ENCODE measurements at places on chromosomes 13 and 19. TPM values are rescaled to one million over a fixed set of nuclear protein-coding genes. Genes with fewer than 3 reads are reported as not detected.
A peak's percentile ranks its signal among the peaks of the same experiment; 100 is the strongest.

DNA sequence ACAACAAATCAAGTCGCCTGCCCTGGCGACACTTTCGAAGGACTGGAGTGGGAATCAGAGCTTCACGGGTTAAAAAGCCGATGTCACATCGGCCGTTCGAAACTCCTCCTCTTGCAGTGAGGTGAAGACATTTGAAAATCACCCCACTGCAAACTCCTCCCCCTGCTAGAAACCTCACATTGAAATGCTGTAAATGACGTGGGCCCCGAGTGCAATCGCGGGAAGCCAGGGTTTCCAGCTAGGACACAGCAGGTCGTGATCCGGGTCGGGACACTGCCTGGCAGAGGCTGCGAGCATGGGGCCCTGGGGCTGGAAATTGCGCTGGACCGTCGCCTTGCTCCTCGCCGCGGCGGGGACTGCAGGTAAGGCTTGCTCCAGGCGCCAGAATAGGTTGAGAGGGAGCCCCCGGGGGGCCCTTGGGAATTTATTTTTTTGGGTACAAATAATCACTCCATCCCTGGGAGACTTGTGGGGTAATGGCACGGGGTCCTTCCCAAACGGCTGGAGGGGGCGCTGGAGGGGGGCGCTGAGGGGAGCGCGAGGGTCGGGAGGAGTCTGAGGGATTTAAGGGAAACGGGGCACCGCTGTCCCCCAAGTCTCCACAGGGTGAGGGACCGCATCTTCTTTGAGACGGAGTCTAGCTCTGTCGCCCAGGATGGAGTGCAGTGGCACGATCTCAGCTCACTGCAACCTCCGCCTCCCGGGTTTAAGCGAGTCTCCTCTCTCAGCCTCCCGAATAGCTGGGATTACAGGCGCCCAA, at the start of gene LDLR:
Gene LDLR, plus strand, starts transcription at position 210 of the 760 bp plus-strand sequence. Its CDS starts 86 bp downstream, at position 296.
- H3K27ac ChIP-seq = peak within 1 kb of the TSS; percentile 96
- H3K27me3 ChIP-seq = no peaks in the 10 kb centered on the region
- no peaks in the 10 kb centered on the region for H3K36me3 ChIP-seq
- peaks cover 63% of the 10 kb centered on the region for H3K4me1 ChIP-seq

GRCh38 chr19:45812297-45812696, 2.8 kb downstream of the RSPH6A start:
- H3K27me3 ChIP-seq = no peaks in the 10 kb centered on the region
- H3K4me3 ChIP-seq = no peak overlapping the region
- no peaks in the 10 kb centered on the region for H3K36me3 ChIP-seq
- peaks cover 22% of the 10 kb centered on the region for H3K4me1 ChIP-seq

DNA sequence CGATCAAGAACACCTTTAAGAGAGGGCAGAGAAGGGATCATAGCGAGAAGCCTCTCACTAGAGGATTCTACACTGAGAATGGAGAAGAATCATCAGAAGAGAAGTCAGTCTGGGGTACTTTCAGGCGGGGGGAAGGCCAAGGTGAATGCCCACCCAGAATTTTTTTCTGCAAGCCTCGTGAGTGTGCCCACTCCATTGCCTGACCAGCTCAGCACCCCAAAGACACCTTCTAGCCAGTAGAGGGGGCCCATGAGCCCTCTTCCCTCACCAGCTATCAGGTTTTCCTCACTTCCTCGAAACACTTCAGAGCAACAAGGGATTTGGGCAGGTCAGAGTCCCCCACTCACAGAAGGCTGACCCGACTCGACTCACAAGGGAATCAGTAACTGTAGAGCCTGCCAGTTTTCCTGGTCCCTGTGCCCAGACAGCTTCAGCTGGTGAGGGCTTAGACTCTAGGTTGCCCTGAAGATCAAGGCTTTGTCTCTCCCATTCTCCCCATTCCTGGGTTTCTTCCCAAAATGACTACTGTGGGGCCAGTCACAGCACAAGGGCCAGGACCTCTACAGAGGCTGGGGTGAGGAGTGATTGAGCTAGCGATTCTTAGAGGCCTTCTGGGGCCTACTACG, 18.4 kb downstream of the NLRP13 start:
- H3K27ac ChIP-seq = no peak overlapping the region
- no peaks in the 10 kb centered on the region for H3K4me1 ChIP-seq
- peak; percentile 60 for DNase-seq
- H3K36me3 ChIP-seq = no peaks in the 10 kb centered on the region
- no peaks in the 10 kb centered on the region for H3K27me3 ChIP-seq

DNA sequence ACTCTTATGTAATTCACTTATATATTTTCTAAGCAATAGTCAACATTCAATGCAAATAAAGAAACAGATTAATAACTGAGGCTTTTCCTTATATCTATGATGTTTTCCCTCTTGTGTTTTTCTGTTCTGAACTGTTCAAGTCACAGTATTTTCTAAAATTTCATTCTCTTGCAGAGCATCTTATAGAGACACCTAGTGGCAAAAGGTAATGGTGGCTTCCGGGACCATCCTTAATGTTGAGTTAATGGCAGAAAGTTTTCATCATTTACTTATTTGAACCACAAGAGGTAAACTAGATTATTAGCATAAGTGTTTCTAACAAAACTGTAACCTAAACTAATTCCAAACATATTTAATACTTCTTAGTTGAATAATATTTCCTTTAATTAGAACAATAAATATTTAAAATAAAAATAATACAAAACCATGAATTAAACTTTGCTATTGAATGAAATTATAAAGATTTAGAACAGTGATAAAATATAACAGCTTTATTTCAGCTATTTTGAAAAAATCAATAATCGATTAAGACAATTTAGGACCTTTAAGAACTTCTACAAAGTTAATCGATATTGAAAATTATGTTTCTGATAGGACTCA, 1.7 kb upstream of the SLITRK5 start:
- H3K27me3 ChIP-seq = peaks cover 24% of the 10 kb centered on the region
- H3K36me3 ChIP-seq = no peaks in the 10 kb centered on the region
- H3K27ac ChIP-seq = no peak overlapping the region

DNA sequence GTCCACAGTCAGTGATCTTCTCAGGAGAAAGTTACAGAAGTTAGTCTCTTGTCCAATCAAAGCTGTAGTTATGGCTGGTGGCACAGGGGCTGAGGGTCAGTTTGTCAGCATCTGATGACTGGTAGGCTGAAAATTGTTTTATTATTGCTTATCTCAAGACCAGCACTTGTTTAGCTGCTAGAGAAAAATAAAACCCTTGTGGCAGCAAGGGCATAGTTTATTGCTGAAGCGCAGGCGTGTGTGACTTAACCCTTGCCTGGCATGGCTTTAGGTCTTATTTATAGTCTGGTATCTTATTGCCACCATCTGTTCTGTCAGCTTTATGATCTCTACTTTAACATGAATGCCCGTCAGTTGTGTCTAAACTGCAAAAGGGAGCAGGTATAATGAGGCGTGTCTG, 154.7 kb downstream of the USP12 start:
- DNase-seq = peak; percentile 15
- peaks cover 7% of the 10 kb centered on the region for H3K4me1 ChIP-seq
- no peaks in the 10 kb centered on the region for H3K36me3 ChIP-seq
- no peak overlapping the region for H3K4me3 ChIP-seq

DNA sequence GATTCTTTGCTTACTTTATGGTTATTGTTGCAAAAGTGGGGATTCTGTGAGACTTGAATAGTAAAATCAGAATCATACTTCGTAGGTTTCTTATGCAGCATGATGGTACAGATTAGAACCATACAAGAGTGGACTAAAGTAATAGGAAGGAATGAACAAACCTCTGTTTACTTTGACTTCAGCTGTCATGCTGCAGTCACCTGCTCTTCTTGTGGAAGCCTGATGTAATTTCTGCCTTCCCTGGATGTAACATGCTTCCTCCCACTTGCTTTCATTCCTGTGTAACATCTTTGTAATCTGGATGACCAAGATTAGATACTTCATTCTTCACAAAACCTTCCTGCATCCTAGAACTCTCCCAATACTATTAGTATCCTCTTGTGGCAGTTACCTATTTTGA, 235.0 kb downstream of the PCCA start:
- H3K4me1 ChIP-seq = no peaks in the 10 kb centered on the region
- H3K36me3 ChIP-seq = peaks cover 47% of the 10 kb centered on the region
- no peak for DNase-seq
- no peaks in the 10 kb centered on the region for H3K27me3 ChIP-seq

DNA sequence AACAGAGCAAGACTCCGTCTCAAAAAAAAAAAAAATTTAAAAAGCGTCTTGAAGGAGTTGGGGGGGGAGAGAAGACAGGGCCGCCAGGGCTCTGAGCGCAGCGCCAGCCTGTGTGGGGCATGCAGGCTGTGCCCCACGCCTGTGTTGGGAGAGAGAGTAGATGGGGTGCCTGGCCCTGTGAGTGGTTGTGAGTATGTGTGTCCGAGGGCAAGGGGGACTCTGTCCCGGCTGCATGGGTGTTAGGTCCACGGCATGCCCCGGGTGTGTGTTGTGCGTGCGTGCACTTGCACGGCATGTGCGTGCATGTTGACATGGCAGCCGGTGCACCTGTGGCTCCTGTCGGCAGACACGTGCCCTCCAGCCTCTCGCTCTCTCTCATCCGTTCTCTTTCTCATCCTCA, 3.4 kb downstream of the MAP2K7 start:
- H3K27ac ChIP-seq = no peak overlapping the region
- no peak overlapping the region for H3K4me3 ChIP-seq
- DNase-seq = no peak

DNA sequence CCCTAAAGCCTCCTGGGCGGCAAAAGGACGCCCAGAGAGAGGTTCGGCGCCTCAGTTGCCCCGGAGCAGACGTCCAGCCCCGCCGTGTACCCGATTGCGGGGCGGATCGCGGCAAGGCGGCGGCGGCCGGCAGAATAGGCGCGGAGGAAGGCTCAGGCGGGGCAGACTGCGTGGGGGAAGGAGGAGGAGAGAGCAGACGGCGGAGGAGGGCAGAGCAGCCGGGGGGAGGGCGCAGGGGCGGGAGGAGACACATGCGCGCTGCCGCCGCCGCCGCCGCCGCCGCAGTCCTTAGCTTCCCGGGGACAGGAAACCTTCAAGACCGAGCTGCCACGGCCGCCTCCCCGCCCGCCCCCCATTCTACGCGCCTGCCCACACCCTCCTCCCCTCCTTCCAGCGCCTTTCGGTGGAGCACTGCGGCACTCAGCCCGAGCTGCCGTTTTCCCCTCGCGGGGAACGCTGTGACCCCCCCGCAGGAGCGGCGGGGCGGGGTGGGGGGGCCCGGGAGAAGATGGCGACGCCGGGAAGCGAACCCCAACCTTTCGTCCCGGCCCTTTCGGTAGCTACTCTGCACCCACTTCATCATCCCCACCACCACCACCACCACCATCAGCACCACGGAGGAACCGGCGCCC, at the start of gene LRCH1:
Gene LRCH1, plus strand, starts transcription at position 282 of the 632 bp plus-strand sequence. Its CDS starts 227 bp downstream, at position 509.
- no peaks in the 10 kb centered on the region for H3K27me3 ChIP-seq
- H3K36me3 ChIP-seq = no peaks in the 10 kb centered on the region
- peak; percentile 93 for DNase-seq

DNA sequence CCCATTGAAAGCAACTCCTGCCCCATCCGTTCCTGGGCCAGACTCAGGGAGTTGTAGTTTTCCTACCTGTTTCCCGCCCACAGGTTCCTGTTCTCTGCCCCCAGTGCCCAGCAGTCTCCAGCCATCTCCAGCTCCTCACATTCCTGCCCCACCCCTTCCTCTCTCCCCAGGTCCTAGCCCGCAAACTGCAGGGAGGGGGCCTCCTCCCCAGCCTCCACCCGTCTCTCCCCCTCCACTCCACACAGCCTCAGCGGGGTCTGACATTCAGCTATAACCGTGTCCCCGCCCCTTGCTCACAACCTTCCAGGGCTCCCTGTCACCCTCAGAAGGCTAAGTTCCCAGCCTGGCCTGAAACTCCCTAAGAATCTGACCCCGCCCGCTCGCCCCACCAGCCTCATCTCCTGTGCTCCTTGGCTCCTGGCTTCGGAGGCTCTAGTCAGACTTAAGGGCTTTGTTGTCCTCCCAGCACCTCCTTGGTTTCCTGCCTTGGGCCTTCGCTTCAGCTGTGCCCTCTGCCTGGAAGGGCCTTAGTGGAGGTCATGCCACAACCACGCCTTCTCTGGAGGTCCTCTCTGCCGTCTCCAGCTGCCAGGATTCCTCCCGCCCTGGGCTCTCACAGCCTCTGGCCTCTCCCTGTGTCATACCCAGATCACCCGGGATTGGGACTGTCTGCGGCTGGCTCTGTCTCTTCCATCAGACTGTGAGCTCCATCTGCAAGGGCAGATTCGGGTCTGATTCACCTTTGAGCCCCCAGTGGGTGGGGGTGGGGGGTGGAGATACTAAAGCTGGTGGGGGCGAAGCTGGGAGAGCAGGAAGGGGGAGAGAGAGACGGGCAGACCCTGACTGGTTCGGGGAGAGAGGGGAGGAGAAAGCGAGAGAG, 5.1 kb upstream of the SPACA6 start:
- peaks cover 38% of the 10 kb centered on the region for H3K4me1 ChIP-seq
- peak overlapping the region; percentile 97 for H3K27ac ChIP-seq
- no peaks in the 10 kb centered on the region for H3K36me3 ChIP-seq
- DNase-seq = peak; percentile 86

DNA sequence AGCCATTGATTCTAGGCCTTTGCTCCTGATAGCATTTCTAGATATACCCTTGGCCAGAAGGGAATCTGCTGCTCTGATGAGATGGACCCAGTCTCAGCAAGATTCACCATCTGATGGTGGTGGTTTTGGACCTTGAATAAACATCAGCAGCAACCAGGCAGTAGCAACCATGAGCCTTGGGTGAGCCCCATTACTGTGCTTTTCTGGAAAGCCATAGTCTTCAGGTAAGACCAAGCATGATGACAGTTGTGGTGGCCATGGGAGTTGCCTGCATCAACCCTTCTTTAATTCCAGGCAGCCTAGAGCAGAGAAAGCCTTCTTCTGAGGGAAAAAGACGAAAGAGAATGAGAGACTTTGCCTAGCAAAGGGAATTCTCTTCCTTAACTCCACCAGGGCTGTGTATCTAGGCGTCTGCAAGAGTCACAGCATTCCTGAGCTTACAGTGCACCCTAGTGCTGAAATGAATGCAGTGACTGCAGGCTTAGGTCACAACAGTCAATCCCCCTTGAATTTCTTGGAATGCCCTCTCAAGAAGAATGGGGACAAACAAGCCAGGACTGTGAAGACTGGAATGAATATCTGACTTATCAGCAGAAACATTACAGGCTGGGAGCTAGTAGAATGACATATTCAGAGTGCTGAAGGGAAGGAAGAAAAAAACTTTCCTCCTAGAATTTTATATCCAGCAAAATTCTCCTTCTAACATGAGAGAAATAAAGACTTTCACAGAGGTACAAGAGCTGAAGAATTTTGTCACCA, 942.4 kb upstream of the PCDH20 start:
- H3K36me3 ChIP-seq = peaks cover 1% of the 10 kb centered on the region
- H3K4me3 ChIP-seq = no peak overlapping the region
- H3K27ac ChIP-seq = no peak overlapping the region
- no peaks in the 10 kb centered on the region for H3K27me3 ChIP-seq
- DNase-seq = no peak

CACNG7 gene
- total RNA-seq = not detected

CEACAM16 gene
- total RNA-seq = not detected

DCLK1 gene
- 7.8 TPM for total RNA-seq

UBL5 gene
- total RNA-seq = 260 TPM

CCDC169 gene
- 0.60 TPM for total RNA-seq

ZNF44 gene
- 7.8 TPM for total RNA-seq

PROZ gene
- not detected for total RNA-seq
